CD4-positive, alpha-beta T cell treated with Interleukin-17A for 4 hours (primary cell): ENCODE measurements at places on chromosomes 16 and 17.
A peak's percentile ranks its signal among the peaks of the same experiment; 100 is the strongest.

DNA sequence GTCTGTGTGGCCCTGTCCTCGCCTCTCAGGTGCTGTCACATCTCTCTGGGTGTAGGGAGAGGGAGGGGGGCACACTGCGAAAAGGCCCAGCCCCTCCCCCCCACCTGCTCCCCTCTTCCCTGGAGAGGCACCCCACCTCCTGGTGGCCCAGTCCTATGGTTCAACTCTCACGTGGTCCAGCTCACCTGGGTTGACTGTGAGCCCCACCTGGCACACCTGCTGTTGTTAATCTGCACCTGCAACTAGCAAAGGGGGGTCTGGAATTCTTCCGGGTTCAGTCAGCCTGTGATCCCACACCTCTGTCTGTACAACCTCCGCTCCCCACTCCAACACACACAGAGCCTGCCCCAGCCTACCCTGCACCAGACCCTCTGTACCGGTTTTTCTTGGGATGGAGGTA, 2.0 kb upstream of the SYNGR2 start:
- no peak for DNase-seq

DNA sequence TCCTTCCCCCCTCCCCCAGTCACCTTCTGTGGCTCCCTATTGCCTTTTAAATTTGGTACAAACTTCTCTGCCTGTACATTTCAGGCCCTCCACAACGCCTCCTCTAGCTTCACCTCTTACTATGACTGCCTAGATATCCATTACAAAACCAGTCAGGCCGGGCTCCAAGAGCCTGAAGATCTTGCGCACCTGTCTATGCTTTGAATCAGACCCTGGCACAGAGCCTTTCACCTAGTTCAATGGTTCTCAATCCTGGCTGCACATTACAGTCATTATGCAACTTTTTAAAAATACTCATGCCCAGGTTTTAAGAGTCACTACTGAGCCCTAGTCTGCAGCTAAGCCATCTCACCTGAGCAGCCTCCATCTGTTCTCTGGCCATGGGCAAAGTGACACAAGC, 1.6 kb upstream of the GAS7 start:
- DNase-seq = no peak

GRCh38 chr17:35447499-35447898, 1.1 kb downstream of the SLFN13 start:
- DNase-seq = no peak

GRCh38 chr17:69525920-69526841, 111.7 kb downstream of the MAP2K6 start:
- no peak for DNase-seq

DNA sequence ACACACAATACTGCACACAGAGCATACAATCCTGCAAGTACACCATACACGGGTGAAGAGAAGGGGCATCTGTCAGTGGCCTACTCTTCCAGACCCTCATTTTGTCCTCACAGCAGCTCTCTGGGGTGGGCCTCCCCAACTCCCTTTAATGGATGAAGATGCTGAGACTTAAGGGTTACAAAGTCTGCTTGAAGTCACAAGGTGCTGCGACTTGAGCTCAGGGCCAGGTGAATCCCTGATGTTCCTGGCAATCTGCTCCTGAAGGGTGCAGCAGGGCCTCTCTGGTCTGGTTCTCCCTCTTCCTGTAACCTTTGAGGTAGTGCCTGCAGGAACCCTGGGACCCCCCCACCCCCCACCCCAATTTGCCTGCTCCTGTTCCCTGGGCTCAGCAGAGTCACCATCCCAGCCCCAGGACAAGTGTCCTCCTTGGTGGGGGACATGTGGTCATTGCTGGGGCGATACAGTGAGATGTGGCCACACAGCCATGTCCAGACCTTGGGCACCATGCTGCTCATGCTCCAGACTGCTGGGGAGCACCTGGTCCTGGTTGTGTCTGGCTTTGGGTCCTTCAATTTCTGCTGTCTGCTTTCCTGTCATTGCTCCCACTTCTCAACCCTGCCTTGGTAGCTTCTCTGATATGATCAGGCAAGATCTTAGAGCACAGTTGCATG, 107.5 kb downstream of the METRNL start:
- DNase-seq = no peak

GRCh38 chr16:15900357-15900756, 12.0 kb upstream of the CEP20 start:
- no peak for DNase-seq

GRCh38 chr17:73194514-73195222, 1.8 kb downstream of the COG1 start:
- DNase-seq = no peak

- no peak for DNase-seq
Measured at GRCh38 chr17:81346908-81347349, 48.3 kb upstream of the BAHCC1 start.

DNA sequence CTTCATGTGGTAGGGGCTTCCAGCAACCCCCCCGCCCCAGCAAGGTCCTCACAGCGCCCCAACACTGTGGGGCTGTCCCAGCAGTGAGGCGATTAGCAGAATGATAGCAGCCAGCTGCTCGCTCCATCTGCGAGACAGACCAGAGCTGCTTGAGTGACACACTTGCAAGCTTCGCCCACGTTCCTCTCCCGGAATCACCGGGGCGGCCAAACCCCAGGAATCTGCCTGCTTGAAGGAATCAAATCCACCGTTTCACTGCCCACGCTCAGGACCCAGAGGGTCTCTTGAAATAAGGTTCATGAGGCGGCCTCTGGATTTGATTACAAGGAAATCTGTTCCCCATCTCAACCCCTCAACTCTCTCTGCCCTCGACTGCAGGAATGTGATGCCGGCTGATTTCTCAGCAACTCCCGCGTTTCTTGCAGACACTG, 356.0 kb downstream of the C16orf95 start:
- no peak for DNase-seq

GRCh38 chr17:28497931-28498330, 8.2 kb upstream of the FOXN1 start:
- no peak for DNase-seq

DNA sequence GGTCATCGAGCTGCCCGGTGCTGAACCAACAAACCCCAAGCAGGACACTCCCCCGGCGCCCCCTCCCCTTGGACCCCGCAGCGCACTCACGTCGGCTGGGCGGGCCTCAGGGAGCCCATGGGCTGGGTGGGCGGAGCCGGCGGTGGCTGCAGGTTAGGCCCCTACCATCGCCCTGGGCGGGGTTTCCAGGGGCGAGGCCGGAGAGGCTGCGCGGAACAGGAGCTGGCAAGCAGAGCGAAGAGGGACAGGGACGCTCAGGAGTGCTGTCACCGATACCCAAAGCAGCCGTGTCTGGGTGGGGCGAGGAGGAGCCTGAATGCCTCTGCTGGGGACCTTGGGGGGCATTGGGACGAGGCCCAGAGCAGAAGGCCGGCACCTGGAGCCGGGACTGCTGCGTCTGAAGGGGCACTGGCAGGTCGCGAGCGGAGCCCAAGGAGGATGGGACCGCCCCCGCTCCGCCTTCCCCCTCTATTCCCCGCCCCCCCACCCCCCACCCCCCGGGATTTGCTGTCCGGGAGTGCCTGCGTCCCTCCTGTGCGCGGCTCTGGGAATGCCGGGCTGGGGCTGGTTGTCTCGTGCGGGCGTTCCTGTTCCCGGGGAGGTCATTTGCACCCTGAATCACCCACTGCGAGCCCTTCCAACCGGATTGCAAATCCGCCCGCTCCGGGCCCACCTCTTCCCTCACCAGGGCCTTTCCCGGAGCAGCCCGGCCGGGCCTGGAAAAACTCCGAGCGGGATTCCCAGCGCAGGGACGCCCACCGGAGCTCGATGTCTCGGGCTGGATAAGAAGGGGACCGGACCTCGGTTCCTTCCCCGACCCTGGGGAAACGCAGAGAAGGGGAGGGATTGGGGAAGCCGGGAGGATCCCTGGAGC, 902 bp downstream of the ARHGAP27 start:
- peak; percentile 86 for DNase-seq

DNA sequence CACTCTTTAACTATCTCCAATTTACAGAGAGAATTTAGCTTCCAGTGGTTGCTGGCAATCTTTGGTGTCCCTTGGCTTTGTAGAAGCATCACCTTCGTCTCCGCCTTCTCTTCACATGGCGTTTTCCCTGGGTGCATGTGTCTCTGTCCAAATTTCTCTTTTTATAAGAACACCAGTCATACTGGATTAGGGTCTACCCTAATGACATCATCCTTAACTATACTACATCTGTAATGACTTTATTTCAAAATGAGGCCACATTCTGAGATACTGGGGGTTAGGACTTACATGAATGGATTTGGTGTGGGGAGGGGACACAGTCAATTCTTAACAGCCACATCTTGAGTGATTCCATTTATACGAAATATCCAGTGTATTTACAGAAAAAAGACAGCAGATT, 22.2 kb downstream of the CACNG4 start:
- DNase-seq = no peak

GRCh38 chr16:3188925-3189825, 1.2 kb downstream of the OR1F1 start:
- peak; percentile 50 for DNase-seq

DNA sequence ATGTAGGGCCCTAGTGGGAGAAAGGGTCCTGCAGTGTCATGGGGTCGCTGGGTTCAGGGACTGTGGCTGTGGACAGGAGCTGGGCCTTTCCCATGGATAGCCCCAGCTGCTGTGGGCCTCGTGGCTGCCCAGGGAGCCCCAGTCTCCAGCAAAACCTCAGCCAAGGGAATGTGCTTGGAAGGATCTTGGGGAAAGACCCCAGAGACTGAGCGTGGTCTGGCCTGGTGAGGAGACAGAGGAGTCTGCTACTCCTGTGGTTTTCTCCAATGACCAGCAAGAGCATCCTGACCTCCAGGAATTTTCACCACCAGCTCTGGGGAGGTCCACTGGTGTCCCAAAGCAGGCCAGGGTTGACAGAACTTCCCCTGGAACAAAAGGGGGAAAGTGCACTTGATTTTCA, 42.3 kb downstream of the RNF112 start:
- no peak for DNase-seq

GRCh38 chr17:49459401-49459984, 35.6 kb upstream of the NGFR start:
- no peak for DNase-seq

DNA sequence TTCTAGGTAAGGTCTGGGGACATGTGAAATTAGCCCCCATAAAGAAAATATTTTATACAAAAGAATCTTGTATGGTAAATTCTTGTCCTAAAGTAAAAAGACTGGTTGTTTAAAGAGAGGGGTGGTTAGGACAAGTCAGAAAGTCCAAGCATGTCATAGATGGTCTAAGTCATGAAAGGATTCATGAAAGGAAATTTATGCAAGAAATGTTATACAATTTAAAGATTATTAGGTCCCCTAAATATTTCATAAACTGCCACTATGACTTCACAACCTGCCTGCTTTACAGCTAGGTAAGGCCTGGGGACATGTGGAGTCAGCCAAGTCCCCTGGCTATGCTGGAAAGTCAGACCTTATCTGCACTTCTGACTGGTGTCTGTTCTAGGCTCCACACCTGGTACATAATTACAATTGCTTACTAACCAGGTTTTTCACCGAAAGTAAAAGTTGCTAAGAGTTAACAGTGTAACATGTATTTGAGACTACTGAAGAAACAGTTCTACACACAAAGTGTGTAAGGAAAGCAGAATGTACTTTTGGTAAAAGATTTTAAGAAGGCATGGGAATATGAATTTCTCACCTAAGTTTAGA, 17.0 kb downstream of the N4BP1 start:
- DNase-seq = no peak

- DNase-seq = no peak
Measured at GRCh38 chr17:12222392-12222791, 201.7 kb downstream of the MAP2K4 start.

GRCh38 chr17:57038486-57038885, 46.6 kb upstream of the AKAP1 start:
- DNase-seq = no peak

- no peak for DNase-seq
Measured at GRCh38 chr17:12637015-12637414, 28.7 kb upstream of the MYOCD start.

- DNase-seq = no peak
Measured at GRCh38 chr17:2455956-2456355, 55.1 kb upstream of the MNT start.

DNA sequence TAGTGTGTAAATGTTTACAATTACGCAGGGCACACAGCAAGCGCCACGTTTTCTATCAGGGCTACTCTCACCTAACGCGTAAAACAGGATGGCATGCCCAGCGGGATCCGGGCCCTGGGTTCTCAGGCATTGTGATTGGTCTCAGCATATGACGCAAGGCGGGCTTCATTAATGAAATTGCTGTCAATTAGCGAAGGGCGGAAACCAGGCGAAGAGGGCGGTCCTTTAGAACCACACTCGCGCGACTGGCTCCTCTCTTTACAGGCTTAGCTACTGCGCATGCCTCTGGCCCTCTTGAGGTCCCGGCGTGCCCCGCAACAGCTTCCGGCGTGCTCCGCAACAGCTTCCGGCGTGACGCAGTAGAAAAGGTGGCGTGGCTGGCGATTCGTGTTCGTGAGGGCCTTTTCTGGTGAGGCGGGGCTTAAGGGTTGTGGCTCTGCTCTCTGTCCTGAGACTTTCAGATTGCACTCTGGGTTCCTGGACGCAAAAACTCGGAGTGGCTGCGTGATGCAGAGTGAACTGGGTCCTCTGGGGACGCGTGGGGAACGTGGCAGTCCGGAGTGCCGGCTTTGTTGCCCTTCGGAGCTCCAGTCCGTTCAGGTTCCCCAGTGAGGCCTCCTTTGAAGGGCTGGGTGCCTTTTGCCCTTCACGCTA, 9.2 kb downstream of the OR2C1 start:
- DNase-seq = peak; percentile 84

- DNase-seq = no peak
Measured at GRCh38 chr17:77210331-77210730, 69.6 kb downstream of the SEC14L1 start.

DNA sequence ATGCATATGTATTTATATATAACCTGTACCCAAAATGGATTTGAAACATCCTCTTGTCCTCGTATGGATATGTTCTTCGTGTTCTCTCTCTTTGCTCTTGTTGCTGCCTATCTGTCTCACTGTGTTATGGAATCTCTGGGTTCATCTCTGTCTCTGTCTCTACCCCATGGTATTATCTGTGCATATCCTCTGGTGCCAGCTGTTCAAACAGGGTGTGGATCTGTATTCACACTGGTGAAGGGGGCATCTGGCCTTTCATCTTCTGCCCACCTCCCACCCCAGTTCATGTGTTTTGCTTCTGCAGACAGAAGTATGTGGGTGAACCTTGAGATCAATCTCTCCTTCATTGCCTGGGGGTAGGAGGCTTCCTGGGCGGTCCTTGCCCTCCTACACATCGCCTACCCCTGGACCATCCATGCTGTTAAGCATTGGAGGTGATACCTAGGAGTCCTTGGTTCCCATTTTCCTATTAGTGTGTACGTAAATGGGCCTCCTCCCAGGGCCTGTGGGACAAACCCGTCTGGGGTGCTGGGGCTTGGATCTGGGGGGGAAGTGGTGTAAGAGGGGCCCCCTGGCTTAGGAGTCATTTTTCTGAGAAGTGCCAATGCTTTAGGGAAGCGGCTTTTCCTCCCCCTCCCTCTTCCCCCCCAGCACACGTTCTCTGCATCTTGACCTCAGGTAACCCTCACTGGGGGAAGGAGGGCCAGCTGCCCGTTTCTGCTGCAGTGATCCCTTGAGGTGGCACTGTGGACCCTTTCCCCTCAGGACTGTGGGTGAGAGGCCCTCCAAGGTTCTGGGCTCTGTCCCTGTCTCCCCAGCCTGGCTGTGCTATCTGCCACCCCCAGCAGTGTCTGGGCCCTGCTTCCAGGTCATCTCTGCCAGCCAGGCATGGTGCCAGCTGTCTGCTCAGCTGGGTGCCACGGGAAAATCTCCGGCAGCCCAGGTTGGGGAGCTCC, 21.1 kb downstream of the RARA start:
- no peak for DNase-seq

GRCh38 chr16:71895679-71896365, 491 bp downstream of the IST1 start:
- DNase-seq = peak; percentile 53

- DNase-seq = no peak
Measured at GRCh38 chr17:45273551-45273957, 11.7 kb upstream of the SPATA32 start.

- DNase-seq = peak; percentile 50
Measured at GRCh38 chr17:40551879-40552768, 13.1 kb downstream of the CCR7 start.
